ENCODE measurements at places on chromosomes 5 and 9.
A peak's percentile ranks its signal among the peaks of the same experiment; 100 is the strongest.

GRCh38 chr5:24621792-24622191 is 23.0 kb downstream of the CDH10 start:
- DNase-seq = no peak

DNA sequence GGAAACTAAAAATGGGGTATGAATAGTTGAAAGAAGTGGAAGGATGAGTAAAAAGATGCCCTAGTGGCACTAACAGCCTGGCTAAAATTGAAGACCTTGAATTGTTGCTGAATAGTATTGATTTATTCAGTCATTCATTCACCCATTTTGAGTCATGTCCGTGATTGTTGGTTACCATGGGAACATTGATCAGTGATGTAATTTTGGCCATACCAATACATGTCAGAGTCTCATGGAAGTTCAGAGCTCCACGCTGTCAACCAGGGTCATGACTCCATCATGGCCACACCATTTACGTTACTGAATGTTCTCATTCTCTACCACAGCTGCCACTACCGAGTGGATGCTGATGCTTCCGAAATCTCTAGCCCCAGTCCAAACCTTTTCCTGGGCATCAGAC is 62.5 kb upstream of the FOXE1 start:
- DNase-seq = no peak

DNA sequence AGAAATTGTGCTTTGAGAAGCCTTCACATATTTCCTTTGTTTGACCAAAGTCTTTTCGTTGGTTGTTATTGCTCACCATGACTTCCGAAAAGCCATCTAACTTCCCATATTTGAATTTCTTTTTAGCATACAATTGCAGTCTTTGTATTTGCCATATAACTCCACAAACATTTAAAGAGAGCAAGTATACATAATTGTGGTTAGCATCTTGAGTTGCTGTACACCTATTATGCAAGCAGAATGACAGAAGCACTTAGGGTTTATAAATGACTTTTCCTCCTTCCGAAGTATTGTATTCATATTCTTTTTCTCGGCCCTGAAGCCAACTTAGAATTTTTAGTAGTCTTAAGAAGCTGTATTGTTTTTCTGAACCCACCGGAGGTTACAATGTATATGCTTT is 250.4 kb downstream of the RFK start:
- DNase-seq = no peak

DNA sequence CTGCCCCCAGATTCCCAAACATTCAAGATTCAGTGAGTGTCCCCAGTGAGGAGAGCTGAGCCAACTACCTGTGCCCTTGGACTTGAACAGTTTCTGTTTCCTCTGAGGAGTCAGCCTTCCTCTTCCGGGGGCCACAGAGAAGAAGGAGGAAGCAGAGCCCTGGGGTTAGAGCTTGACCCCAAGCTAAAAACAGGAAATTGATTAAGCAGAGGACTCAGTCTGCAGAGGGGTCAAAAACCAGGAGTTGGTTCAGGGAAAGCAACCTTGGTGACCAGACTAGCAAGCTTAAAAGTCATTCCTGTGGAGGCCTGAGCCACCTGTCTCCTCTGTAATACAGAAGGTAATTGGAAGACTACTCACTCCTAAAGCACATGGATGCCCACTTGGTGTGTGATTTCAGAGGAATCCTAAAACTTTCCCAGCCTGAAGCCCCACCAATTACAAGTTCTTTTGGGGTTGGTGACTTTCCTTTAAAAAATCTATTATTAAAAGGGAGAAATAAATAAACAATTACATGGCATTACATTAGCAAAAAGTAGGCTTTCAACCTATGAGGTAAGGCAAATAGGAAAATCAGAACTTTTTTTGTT is 64.2 kb upstream of the SELENOP start:
- DNase-seq = no peak

DNA sequence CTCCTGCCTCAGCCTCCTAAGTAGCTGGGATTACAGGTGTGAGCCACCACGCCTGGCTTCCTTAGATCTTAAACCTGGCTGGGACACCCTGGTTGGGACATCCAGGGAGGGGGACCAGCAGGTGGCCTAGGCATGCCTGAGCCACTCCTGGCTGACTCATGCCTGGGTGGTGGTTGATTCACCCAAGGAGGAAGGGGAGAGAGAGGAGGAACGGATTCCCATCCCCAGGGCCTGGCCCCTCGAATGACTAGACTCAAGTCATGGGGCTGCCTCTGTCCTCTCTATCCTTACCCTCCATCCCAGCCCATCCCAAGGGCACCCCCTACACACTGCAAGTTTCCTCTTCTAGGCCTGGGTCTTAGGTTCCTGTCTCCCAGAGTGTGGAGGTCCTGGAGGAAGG is 12.7 kb downstream of the EEIG1 start:
- DNase-seq = peak; percentile 70

DNA sequence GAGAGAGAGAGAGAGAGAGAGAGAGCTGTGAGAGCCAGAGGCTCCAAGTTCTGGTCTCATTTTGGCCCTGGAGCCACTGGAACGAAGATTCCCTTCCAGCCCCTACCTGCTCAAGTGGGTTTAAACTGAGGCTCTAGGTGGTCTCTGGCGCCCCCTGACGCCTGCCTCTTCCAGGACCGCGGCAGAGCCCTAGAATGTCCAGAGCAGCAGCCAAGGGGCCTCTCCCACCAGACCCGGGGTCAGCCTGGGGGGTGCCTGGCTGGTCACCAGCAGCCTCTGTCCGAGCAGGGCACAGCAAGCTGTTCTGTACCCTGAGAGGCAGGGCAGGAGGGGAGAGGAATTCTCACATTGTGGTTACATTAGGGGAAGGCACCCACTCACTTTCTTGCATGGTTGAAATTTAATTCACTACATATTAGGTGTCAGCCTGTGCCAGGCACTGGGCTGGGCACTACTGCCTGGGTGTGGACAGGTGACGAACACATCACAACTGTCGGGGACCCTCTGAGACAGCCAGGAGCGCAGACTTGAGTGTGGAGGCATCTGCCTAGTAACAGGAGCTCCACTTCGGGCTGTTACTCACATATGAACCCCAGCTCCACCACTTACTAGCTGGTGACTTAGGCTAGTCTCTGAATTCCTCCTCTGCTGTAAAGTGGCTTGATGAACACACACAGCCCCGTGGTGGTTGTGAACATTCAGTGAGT is 44.5 kb downstream of the AMBP start:
- DNase-seq = peak; percentile 14
